ENCODE measurements at places on chromosomes 4 and X.

- DNase-seq = no peak
Measured at GRCh38 chrX:142891046-142891445, 134.7 kb upstream of the SPANXN4 start.

- no peak for DNase-seq
Measured at GRCh38 chr4:89294573-89295269, 12.9 kb downstream of the GPRIN3 start.

DNA sequence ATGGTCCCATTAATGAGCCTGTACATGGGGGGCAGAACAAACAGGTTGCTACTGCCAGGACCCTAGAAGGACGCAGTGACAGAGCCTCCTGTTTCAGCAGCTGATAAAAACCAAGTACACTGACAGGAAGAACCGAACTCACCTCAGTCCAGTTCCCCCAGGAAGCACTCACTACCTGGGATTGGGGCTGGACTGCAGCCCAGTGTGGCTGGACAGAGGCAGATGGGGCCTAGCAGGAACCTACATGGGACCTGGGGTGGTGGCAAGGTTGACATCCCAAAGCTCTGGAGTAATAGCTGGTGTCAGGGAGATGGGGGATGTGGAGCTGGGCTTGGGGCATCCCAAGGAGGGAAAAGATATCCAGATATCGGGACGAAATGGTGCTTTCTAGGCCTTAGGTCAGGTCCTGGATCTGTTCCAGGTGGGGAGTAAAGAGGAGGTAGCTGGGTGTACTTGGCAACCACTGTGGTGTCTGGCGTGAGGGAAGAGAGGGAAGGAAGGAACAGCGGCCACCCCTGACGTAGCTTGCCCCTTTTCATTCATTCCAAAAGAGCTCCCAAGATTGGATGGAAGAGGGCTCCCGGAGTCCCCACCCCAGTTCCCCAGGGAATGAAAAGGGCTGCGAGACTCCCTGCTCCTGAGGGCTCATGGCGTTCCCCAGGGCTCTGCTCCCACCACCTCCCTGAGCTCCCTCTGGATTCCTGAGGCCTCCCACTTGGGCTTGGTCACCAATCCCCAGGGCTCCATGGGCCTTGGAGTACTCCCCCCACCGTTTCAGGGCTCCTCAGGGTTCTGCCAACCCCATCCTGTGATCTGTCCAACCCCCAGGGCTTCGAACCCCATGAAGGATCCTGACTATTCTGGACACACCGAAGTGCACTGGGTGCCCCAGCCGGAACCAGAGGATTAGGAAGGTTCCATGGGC, 4.5 kb downstream of the EMD start:
- no peak for DNase-seq

GRCh38 chr4:127071443-127071842, 561.3 kb upstream of the INTU start:
- DNase-seq = no peak

DNA sequence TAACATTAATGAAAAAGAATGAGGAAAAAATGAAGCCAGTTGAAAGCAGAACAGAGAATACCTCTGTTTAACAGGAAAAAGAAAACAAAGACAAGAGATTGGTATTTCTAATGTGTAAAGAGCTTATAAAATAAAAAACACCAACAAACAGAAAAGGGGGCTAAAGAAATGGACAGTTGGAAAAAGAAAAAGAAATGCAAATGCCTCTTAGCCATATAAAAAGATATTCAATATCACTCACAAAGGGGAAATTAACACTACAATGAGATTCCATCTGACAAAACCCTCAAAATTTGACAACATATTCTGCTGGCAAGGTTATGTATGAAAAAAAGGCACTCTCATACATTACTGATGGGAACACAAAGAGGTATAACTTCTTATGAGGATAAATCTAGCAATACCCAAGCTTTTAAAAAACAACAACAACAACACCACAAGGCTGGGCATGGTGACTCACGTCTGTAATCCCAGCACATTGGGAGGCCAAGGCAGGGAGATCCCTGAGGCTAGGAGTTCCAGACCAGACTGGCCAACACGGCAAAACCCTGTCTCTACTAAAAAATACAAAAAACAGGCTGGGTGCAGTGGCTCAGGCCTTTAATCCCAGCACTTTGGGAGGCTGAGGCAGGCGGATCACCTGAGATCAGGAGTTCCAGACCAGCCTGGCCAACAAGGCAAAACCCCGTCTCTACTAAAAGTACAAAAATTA, 75.8 kb downstream of the FRYL start:
- no peak for DNase-seq

DNA sequence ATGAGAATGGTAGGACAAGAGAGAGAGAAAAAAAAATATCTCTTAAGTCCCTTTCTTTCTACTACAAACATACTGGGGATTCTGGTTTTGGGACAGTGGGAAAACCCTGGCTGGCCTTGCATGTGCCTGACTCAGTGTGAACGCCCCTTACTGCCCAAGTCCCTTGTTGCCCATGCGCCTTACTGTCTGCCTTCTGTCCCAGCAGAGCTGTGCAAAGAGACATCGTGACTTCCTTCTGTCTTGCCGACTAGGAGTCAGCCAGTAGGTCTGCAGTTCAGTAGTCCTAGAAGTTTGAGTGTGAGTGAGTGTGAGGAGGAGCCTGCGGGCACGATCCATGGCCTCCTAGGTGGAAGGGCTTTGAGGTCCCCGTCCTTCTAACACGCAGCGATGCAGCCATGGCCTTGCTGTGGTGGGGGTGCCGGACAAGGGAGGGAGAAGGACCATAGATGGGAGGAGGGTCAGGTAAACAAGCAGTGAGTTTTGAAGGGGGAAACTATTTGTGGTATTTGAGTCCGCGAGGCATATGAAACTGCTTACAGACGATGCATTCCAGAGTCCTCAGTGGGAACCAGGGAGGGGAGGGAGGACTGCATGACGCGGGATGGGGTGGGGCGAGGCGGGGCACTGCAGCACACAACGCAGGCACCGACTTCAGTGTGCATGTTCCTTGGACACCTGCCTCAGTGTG, at the start of gene XAGE2:
Gene XAGE2, plus strand, starts transcription at position 654 of the 688 bp plus-strand sequence. CDS start 994 bp downstream, outside the sequence.
- no peak for DNase-seq

DNA sequence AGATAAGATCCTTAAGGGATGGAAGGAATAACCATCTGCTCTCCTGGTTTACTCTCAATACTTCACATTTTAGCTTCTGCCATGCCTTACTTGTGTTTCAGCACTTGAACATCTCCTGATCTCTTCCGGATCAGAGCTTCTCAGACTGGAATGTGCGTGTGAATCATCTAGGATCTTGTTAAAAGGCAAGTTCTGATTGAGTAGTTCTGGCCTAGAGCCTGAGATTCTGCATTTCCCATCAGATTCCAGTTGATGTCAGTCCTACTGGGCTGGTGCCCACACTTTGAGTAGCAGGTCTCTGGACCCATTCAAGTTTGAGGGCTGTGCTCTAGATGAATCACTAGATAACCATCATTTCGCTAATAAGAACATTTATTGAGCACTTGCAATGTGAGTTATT, 20.0 kb downstream of the NDP start:
- no peak for DNase-seq

DNA sequence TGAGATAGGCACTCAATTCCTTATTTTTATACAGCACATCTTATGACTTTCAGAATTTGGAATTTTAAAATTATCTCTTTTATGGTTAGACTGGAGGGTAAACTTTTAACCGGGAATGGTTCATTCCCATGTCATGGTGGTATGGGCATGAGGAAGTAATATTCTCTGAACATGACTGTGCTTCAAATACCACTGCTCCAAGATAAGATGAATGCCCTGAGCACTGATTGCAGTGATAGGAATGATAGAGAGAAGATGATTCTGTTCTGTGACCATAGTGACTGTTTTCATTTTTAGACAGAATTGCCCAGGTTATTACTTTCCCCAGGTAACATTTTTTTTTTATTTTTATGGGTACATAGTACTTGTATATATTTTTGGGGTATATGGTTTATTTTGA, 187.4 kb downstream of the ATOH1 start:
- DNase-seq = no peak
